Sigmoid colon (tissue), 7 donors: ENCODE measurements at places on chromosomes 5 and 9. TPM values are rescaled to one million over a fixed set of nuclear protein-coding genes. Genes with fewer than 3 reads are reported as not detected.

- DNase-seq: no peak
Measured at GRCh38 chr5:131634666-131634995, 398 bp downstream of the RAPGEF6 start.

GRCh38 chr5:97406946-97407676 lies 224.1 kb upstream of the RIOK2 start:
- DNase-seq: peak; percentile 59

Gene SLCO6A1
- not detected for total RNA-seq

Gene PCDHA6
- total RNA-seq: 1.1 TPM

GRCh38 chr5:40360685-40361084 lies 319.0 kb upstream of the PTGER4 start:
- DNase-seq: no peak

GRCh38 chr9:123093141-123093540 lies 59.7 kb downstream of the GPR21 start:
- DNase-seq: no peak

DNA sequence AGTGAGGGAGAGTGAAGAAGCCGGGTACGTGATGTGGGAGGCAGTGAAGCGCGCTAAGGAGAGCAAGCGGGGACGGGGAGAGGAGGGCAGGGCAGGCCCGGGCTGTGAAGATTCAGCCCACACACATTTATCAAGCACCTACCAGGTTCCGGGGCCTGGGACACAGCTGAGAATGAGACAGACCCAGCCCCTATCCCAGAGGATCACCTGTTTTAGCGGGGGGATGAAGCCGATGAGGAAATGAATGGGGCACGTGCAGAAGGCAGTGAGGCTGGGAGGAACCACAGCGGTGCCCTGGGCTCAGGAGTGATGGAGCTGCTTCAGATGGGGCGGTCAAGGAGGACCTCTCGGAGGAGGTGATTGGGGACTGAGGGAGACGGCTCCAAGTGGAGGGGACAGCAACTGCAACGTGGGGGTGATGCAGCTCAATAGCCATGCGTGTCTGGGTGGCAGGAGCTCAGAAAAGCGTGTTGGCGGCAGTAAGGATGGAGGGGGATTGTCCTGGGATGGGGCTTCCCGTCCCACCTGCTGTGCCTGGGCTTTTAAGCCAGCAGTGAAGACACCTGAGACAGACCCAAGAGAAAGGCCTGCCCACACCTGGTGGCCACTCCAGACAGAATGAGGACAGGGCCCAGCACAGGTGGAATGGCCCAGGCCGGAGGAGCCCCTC lies 77.5 kb upstream of the UNC5A start:
- peak; percentile 33 for DNase-seq

GRCh38 chr5:107056278-107056677 lies 614.5 kb downstream of the EFNA5 start:
- DNase-seq: no peak

Gene SPATA31E1
- total RNA-seq: not detected

DNA sequence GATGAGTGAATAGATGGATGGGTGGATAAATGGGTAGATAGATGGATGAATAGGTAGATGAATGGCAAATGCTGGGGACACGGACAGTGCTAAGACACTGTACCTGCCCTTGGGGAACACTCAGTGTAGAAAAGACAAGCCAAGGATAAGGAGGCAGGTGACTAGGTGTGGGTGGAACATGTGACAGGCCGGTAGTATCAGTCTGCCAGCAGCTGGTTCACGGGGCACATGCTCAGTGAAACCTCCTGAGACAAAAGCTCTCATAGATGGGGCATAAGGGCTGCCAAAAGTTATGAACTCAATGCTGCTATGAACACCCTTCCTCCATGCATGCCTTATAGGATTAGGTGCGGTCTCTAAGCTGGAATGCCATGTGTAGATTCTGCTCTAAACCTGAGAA lies 71.0 kb downstream of the C5orf15 start:
- DNase-seq: no peak

Gene LRRTM2
- 0.28 TPM for total RNA-seq

GRCh38 chr9:8784838-8785237 lies 985.3 kb upstream of the DMAC1 start:
- DNase-seq: no peak

DNA sequence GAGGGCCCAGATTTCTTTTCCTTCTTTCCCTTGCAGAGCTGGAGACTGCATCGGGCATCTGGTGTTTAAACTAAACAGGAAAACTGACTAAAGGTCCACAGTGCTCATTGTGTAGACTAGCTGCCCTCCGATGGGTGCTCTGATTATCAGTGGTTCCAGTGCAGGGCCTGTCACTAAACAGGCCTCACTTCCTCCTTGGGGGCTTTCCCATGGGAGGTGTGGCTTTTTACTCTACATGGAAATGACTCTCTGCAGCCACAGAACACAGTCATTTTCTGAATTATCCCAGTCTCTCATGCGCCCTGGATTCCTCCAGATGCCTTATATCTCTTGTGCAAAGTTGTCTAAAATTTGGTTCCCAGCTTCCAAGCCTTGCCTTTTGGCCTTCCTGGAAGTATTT lies 199.2 kb downstream of the TRIO start:
- DNase-seq: no peak

Gene SLC36A2
- not detected for total RNA-seq

- no peak for DNase-seq
Measured at GRCh38 chr9:135413086-135413375, 66.6 kb upstream of the PPP1R26 start.
